HuH-7.5 (cell line): ENCODE measurements at places on chromosomes 1 and 21.

DNA sequence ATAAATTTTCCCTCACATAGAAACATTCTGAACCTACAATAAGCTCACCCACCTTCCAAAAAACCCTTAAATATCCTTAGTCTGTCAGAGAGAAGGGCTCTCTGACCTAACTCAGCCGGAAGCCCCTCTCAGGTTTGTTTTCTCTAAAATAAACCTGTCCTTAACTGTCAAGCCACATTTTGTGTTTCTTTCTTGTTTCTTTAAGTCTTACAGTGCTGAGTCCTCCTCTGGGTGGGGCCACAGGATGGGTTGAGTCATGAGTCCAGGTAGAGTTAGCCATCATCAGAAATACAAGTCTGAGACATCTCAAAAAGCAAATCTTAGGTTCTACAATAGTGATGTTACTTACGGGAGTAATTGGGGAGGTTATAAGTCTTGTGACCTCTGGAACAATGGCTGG is 26.4 kb upstream of the SLC2A5 start:
- no peak for DNase-seq

DNA sequence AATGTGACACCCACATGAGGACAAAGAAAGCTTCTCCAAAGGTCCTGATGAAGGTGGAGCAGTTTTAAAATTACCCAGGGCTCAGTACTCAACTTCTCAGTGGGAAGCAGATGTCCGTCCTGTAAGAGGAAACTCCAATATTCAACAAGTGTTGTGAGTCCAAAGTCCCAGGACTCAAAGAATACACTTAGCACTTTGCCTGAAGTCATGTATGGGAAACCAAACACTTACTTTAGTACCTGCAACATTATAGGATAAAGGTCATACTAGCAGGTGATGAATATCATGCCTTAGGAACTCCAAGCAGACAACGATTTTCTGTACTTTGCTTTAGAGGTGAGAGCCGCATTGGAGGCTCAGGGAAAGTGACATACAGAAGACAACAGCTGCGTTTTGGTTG is 37.2 kb upstream of the ST6GALNAC3 start:
- DNase-seq = no peak

GRCh38 chr1:117942293-117942692 is 12.8 kb downstream of the WDR3 start:
- DNase-seq = no peak

DNA sequence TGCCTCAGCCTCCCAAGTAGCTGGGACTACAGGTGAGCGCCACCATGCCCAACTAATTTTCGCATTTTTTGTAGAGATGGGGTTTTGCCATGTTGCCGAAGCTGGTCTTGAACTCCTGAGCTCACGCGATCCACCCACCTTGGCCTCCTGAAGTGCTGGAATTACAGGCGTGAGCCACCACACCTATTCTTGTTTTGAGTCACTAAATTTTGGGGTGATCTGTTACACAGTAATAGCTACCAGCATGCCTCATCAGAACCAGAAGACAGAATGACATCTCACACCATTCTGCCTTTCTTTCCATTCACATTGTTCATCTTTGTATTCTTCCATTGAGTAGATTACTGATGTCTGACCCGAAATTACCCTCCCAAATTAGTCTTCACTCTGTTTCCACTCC is 9.1 kb downstream of the RHBDL2 start:
- DNase-seq = no peak

DNA sequence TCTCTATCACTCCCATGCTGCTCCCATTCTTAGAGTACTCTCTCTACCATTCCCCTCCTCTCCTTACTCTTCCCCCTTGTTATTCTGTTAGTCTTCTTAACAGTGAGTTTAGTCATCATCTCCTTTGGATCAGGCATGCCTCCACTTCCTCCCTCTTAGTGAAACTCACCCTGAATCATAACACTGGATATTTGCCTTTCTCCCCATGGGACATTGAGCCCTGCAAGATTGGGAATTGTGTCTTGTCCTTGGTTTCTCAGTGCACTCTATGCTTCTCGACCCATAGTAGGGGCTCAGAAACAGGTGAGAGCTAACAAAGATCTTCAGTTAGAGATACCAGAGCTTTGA is 68.3 kb upstream of the GCLM start:
- DNase-seq = no peak

- DNase-seq = no peak
Measured at GRCh38 chr1:184892116-184892515, 82.2 kb downstream of the NIBAN1 start.

DNA sequence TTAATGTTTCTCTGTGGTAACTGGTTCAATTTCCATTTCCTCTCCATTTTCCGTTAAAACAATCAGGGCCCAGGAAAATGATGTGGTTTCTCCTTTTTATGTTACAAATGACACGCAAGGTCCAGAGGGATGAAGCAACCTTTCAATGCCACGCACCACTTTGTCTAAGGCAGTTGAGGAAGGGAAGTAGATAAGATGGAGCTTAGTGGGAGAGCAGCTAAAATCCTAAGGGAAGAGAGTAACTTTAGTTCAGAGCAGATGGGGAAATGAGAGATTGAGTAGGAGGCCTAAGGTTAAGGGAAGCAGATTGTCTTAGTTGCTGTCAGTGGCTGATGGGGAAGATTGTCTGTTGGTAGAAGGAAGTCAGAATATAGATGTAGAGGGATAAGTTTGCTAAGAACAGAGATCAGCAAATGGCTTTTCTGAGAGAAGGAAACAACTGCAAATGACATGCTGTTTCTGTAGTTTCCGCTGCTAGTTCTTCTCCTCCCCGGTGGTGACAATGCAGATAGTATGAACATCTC is 660 bp downstream of the CD1C start:
- no peak for DNase-seq

GRCh38 chr21:36027347-36027746 is 33.0 kb downstream of the SETD4 start:
- DNase-seq = no peak

DNA sequence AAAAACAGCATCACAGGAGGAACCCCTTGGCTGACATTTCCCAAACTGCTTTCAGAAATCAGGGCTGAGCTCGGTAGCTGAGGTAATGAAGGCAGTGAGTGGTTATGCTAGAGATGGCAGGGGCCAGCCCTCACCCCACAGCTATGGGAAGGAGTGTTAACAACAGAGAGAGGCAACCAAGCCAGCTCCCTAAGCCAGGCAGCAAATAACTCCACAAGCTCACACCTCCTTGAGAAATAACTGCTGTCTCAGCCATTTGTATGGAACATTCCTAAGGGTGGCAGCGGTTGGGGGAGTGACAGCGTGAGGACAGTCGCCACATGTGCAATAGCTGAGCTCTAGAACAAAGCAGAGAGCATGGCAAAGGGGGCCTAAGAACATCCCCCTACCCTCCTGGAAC is 42.6 kb downstream of the LMX1A start:
- no peak for DNase-seq

- DNase-seq = no peak
Measured at GRCh38 chr1:60762176-60762575, 320.2 kb upstream of the NFIA start.

DNA sequence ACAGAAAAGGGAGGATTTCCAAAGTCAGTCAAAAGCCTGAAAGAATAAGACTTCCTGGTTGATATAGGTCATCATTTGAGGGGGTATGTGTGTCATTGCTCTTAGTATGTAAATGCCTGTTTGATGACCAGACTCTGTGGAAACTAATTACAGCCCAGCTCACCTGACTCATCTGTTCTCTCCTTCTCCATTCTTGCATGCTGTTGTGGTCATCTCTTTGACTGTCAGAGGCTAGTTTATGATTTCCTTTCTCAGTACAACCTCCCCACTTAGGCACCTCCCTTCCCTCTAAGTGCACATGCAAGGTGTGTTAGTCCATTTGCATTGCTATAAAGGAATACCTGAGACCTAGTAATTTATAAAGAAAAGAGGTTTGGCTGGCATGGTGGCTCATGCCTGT is 2.4 kb upstream of the C1orf116 start:
- no peak for DNase-seq

- DNase-seq = no peak
Measured at GRCh38 chr1:233037843-233038242, 87.4 kb downstream of the NTPCR start.
